Activated CD8-positive, alpha-beta memory T cell treated with anti-CD3 and anti-CD28 coated beads for 1 hour (primary cell): ENCODE measurements at places on chromosomes 1 and 21.

GRCh38 chr1:26285366-26286063, 5.6 kb downstream of the SH3BGRL3 start:
- no peak for DNase-seq

GRCh38 chr1:206131037-206131436, 13.8 kb upstream of the AVPR1B start:
- no peak for DNase-seq

- peak; percentile 38 for DNase-seq
Observed at GRCh38 chr21:42145569-42146272, 73.2 kb upstream of the ABCG1 start.

DNA sequence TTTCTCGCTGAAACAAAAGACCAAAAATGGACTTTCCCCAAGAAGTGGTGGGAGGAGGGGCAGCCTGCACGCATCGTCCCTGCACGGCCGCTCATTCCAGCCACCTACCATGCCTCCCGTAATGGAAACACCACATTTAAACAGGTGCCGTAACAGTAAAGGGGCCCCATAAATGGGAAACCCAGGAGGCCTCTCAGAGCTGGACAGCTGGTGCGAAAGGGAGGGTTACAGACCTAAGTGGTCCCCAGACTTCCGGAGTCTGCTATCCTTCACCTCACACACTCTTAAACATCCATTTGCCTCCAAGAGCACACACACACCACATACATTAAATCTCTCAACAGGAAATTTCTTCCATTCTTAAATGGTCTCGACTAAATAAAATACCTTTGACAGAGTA, 120.7 kb upstream of the SOD1 start:
- DNase-seq: no peak

GRCh38 chr1:223811634-223812101, 34.1 kb downstream of the TP53BP2 start:
- DNase-seq: no peak

GRCh38 chr1:42784946-42785693, at the start of gene TMEM269:
Gene TMEM269, plus strand, starts transcription at chr1:42784991. Its CDS starts 4,903 bp downstream, at chr1:42789894.
- peak; percentile 26 for DNase-seq

DNA sequence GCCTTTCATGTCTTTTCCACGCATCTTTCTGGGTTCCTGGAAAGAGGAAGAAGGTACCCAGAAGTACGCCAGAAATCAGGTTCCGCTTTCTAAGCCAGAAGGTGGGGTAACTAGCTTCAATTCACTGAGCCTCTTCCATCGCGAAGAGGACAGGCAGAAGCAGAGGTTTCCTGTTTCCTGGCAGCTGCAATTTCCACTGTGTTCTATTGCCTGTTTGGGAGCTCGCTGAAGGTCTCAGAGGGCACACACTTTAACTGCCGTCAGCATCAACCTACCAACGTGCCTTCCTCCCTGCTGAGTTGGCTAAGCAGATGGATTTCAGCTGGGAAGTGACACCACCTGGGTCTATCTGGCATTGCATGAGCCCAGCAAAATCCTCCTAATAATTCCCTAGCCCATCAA, 10.0 kb downstream of the NCF2 start:
- DNase-seq: no peak

DNA sequence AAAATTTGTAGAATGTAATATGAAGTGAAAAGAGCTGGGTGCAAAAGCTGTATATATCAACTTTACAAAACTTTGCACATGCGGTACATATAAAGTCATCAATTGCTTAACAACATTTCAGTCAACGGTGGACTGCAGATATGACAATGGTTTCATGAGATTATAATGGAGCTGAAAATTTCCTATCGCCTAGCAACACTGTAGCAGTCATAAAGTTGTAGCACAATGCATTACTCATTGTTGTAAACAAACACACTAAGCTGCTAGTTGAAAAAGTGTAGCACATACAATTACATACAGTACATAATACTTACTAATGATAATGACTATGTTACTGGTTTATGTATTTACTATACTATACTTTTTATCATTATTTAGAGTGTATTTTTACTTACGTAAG, 64.0 kb downstream of the RGS7 start:
- no peak for DNase-seq

- DNase-seq: no peak
Observed at GRCh38 chr1:36222481-36223380, 1.5 kb upstream of the THRAP3 start.

GRCh38 chr1:159208175-159208825, 3.6 kb downstream of the ACKR1 start:
- DNase-seq: no peak

DNA sequence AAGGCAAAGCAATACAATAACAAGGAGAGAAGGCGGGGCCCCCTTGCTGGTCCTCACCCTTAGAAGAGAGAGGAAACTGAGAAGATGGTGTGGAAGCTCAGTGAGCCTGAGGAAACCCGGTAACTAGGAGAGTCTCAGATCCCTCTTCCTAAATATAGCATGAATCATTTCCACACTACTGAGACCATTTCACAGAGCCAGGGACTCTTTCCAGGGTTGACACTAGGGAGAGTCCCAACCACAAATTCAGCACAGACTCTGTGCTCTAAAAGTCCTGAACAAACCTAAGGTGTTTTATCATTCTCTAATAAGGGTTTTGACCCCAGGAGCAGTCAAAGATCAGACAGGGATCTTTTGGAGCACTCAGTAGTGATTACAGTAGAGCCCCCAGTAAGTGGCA, 647.7 kb downstream of the KCNT2 start:
- no peak for DNase-seq

DNA sequence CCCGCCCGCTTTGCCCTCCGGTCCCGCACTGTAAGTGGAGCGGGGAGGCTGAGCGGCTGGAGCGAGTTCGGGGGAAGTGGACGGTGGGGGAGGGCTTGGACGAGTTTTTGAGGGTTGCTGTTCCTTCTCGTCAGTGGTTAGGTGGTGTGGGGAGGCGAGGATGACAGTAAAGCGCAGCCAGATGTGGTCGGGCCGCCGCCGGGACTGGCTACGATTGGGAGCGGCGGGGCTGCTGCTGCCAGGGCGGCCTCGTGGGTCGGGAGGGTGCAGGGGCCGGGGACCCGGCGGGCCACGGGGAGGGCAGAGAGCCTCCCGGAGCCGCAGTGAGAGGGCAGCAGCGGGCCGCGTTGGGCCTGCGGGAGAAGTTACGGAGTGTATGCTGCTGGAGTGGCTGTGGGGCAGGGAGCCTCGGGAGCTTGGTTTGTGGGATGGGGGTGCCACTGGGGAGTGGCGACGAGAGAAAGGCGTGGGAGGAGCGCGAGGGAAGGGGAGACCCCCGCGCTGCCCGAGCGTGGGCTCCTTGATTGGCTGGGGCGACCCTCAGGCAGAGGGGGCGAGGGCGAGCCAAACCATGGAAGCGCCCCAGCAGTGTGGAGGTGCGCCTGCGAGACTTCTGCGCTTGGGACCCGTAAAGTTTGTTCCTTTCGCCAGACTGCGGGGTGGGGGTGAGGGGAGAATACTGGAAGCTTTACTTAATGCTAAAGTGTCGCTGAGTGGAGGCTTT, 2.1 kb downstream of the ADGRL2 start:
- no peak for DNase-seq

DNA sequence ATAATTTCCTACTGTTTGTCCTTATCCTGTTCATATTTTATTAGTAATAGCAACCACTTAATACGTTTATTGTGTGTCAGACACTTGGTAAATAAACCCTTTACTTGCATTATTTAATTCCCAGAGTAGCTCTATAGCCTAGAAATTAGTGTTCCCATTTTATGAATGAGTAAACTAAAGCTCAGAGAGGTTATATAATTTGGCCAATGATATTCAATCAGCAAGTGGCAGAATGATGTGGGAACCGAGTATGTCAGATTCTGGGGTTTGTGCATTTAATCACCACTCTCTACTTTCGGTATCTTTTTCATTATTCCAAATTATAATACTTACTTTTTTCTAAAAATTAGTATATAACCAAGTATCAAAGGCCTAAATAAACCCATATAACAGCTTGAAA, 6.6 kb upstream of the ARPC5 start:
- no peak for DNase-seq

GRCh38 chr1:99004861-99005442, at the start of gene PLPPR5:
Gene PLPPR5, minus strand, starts transcription at chr1:99004861. Its CDS starts 190 bp downstream, at chr1:99004671.
- no peak for DNase-seq

DNA sequence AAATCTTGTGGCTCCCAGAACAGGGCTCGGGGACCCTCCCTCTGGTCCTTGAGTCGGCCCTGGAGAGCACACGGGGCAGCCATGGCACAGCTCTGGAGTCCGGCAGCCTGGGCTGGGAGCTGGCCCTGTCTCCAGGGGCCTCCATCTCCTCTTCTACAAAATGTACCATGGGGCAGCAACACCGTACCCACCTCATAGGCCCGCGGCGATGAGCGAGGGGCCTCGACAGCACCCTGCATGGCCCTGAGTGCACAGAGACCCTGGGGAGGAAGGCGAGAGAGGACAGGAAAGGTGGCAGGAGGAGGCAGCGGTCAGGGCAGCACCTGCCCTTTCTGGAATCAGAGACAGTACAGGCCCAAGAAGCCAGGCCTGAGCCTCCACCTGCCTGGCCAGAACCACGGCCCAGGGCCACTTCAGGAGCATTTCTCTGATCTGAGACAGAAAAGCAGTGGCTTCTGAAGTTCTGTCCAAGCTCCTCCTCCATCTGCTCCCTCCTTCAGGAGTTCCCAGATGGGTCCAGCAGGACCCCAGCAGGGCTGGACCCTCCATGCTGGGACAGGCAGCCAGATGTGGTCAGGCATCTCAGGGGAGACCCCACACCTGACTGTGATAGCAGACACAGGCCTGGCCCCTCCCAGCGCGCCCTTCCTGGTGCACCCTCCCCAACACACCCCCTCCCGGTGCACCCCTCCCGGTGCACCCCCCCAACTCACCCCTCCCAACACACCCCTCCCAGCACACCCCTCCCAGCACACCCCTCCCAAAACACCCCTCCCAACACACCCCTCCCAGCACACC, 75.9 kb upstream of the ARHGEF16 start:
- DNase-seq: no peak

DNA sequence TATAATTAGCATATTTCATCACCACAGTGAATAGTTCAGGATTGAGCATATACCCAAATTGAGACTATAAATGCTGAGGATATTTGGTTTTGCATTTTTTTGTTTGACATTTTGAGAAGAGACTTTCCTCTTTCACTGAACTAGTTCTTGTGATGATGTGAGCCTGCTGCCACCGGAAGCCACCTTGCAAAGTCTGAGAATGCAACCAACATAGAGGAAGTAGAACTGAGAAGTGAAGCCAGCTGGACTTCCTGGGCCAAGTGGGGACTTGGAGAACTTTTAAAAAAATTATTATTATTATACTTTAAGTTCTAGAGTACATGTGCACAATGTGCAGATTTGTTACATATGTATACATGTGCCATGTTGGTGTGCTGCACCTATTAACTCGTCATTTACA, 102.3 kb downstream of the RPE65 start:
- DNase-seq: no peak

- DNase-seq: no peak
Observed at GRCh38 chr1:212981025-212981495, 30.7 kb downstream of the VASH2 start.

DNA sequence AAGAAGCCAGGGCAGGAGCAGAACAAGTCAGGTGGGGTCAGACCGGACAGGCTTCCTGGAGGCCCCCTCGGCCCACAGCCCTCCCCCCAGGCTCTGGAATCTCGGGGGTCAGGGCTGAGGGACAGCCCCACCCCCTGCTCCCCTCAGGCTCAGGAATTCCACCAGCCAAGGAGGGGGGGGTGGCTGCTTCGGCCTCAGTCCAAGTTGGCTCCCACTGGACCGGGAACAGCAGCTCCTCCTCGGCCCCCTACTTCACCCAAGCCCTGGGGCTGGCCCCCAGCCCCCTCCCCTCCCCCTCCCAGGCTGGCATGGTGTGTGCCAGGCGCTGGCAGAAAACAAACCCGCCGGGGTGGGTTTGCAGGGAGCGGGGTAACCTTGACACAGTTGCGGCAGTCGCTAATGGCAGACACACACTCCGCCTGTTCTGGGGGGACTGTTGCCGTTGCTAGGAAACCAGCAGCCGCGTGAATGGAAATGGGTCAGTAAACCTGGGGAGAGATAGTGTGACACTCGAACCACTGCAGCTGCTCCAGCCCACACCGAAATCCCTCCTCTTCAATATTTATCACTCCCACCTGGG, 32.4 kb downstream of the AHDC1 start:
- no peak for DNase-seq

GRCh38 chr1:63976006-63976405, 202.2 kb downstream of the ROR1 start:
- DNase-seq: no peak

GRCh38 chr1:119885903-119886783, 10.2 kb downstream of the ADAM30 start:
- peak; percentile 27 for DNase-seq

GRCh38 chr1:19476450-19477190, 8.7 kb downstream of the CAPZB start:
- DNase-seq: no peak

DNA sequence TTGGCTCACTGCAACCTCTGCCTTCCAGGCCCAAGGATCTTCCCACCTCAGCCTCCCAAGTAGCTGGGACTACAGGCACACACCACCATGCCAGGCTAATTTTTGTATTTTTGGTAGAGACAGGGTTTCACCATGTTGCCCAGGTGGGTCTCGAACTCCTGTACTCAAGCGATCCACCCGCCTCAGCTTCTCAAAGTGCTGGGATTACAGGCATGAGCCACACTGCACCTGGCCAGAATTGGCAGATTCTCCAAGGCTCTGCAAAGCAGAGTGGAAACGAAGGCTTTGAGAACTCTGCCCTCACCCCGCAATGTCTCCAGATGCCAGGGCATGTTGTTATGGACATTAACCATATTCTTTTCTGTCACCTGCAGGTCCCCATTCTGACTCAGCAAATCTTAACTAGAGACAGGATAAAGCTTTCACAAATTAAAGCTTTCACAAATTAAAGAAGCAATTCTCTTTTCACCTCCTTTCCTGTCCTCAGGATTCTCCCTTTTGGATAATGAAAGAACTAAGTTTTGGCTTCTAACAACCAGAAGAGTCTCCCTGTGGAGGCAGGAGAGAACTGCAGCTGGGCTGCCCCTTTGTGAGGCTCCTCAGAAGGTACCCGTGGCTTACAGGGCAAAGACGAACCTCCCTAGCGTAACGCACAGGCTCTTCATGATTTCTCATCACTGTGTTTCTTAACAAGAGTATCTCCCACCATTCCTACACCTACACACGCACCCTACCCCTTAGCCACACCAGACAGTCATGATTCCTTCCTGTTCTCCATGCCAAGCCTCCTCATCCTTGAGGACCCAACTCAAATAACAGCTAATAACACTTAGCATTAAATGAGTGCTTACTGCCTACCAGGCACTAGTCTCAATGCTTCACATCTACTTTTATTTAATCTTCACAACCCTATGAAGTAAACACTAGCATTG, 29.8 kb downstream of the GPA33 start:
- DNase-seq: no peak

GRCh38 chr1:3459051-3459908, 4.8 kb downstream of the ARHGEF16 start:
- no peak for DNase-seq

GRCh38 chr1:147245129-147245528, 2.6 kb downstream of the CHD1L start:
- DNase-seq: no peak

- DNase-seq: no peak
Observed at GRCh38 chr1:8678673-8679394, 138.6 kb downstream of the RERE start.
